ENCODE measurements at places on chromosomes 12 and 14.
A peak's percentile ranks its signal among the peaks of the same experiment; 100 is the strongest.

- DNase-seq: no peak
Measured at GRCh38 chr14:61089126-61089750, 108.2 kb downstream of the SLC38A6 start.

- no peak for DNase-seq
Measured at GRCh38 chr14:104556256-104557021, 23.1 kb upstream of the C14orf180 start.

GRCh38 chr12:101181776-101182175 lies 28.3 kb downstream of the SLC5A8 start:
- peak; percentile 37 for DNase-seq

- no peak for DNase-seq
Measured at GRCh38 chr12:3042826-3043225, 34.4 kb upstream of the TSPAN9 start.

GRCh38 chr14:61188978-61189808 lies 91.9 kb downstream of the TMEM30B start:
- peak; percentile 54 for DNase-seq

DNA sequence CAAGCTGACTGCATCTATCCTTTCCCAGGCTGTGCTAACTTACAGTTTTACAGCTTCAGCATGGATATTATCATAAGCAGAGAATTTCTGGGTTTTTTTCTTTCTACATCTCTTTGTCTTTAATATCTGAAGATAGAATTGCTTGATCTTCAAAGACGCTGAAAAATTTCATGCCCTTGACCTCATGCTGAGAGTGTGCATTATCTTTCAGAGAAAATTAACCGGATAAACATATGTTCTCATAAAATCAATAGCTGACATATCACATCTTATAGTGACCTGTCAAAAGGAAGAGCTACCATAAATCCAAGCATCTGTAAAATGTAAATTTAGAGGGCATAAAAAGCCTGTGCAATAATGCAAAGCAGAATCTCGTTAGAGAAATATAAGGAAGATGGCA lies 1704.1 kb upstream of the FLRT2 start:
- DNase-seq: no peak

DNA sequence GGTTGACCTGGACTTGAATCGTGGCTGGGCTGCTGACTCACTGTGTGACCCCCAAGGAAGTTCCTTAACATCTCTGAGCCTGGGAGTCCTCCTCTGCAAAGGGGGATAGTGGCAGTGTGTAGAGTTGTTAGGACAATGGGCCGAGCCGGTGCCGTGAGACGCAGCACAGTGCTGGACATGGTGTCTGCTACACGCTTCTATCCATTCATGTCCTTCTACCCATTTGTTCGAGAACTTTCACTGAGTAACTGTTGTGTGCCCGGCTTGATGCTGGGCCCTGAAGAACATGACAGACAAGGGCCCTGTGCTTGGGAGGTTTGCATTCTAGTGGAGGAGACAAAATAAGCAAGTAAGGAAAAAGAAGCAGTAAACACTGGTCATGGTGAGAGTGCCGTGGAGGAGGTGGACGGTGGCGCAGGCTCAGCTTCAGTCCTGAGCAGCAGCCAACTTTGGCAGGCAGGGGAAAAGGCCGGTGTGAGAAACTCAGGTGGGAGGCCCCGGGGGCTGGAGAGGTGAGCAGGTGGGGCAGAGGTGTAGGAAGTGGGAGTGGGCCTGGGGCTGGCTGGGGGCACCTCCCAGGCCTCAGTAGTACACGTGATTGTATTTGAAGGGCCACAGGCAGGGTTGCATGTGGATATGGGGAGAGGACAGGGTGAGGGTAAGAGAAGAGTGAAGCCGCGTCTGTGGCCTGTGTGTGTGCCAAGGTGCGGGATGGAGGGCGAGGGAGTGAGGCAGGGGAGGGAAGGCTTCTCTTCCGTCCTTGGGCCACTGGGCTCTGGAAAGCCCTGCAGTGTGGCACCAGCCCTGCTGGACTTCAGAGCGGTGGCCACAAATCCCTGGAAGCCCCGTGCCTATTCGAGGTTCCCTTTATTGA lies 13.8 kb downstream of the VASH1 start:
- no peak for DNase-seq

GRCh38 chr12:114662512-114663177 lies 21.3 kb downstream of the TBX3 start:
- DNase-seq: peak; percentile 92

DNA sequence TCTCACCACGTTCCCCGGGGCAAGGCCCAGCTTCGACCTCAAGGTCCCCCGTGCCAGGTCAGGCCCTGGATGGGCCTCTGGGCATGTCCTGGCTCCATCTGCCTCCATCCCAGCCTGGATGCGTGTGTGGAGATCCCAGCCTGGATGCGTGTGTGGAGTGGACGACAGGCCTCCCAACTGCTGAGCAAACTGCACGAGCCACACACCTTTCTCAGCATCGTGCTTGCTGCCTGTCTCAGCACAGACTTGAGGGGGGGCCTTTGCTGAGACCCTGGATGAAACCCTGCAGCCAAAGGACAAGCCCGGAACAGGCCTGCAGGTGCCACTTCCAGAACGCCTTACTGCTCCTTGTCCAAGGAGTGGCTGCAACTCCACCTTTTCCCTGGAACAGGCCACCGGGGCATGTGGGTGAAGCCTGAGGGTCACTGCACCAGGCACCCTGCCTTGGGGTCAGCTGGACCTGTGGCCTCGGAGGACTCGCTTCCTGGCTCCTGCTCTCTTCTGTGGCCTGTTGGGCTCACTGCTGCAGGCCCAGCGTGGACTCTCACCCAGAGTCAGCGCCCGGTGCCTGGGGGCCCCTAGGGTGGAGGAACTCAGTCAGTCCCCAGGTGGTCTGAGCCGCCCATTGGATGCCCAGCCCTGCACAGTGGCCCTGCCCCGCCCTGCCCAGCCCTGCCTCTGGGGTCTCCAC lies 176.0 kb downstream of the KIF26A start:
- no peak for DNase-seq

GRCh38 chr14:75554482-75554881 lies 23.9 kb upstream of the FLVCR2 start:
- peak; percentile 71 for DNase-seq

DNA sequence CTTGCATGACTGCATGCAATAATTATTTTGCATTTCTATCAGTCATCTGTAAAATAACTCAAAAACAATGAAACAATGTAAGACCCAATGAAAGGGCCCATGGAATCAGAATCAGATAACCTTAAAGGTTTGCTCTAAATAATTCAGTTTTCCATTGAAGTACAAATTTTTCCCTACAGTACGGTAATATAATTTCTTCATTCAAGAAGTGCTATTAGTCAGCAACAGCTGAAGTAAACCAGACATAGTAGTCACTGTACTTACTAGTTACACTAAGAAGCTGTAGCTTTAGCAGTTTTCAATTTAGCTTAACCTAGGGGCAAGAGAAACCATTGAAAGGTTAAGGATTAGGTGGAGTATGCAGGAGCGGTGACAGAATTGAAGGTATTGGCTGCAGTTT lies 43.5 kb downstream of the BCAT1 start:
- DNase-seq: peak; percentile 37

DNA sequence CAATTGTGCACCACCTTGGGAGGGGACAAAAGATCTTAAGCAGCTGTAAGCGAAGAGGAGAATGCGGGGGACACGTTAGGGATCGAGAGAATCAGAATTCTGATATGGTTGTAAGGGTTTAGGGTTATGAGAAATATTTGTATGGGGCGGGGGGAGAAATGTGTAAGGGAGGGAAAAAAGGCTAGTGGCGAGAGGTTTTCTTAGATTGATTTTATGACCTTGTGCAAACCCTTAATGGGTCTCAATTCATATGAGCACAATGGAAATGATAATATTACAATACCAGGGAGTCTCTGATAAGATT lies 396 bp downstream of the NDUFA9 start:
- DNase-seq: no peak

DNA sequence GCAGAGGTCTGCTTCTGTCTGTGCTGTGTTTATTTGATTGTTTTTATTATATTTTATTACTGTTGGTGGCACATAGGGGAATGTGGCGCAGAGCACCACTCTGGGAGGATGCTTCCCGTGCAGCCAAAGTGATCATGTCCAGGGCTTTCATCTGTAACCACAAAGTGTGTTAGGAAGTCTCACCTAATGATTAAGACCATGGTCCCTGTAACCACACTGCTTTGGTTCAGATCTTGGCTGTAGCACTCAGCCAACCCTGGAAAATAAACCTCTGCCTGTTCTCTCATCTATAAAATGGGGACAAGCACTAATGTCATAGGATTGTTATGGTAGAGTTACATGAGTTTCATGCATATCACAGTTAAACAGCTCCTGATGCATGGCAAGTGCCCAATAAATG lies 1.9 kb downstream of the RESF1 start:
- no peak for DNase-seq

DNA sequence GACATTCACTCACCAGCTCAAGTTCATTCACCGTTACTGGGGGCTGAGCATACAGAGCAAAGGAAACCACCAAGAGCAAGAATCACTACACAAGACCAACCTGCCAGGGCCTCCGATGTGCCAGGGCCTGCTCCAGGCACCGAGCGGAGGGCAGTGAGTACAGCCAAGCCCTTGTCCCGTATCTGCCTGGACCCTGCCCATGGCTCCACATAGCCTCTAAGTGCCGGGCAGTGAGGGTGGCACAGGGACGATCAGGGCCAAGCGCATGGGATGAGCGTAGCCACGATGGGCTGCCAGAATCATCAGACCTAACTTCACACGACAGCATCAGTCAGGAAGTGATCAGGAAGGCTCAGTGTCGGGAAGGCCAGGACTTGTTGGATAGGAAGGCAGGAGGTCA lies 199.6 kb downstream of the BCL11B start:
- DNase-seq: no peak

GRCh38 chr12:28586481-28586880 lies 396.2 kb downstream of the CCDC91 start:
- DNase-seq: no peak

GRCh38 chr14:48274826-48275225 lies 599.4 kb upstream of the MDGA2 start:
- no peak for DNase-seq

- DNase-seq: no peak
Measured at GRCh38 chr12:64612843-64613242, 2.5 kb downstream of the RASSF3 start.

DNA sequence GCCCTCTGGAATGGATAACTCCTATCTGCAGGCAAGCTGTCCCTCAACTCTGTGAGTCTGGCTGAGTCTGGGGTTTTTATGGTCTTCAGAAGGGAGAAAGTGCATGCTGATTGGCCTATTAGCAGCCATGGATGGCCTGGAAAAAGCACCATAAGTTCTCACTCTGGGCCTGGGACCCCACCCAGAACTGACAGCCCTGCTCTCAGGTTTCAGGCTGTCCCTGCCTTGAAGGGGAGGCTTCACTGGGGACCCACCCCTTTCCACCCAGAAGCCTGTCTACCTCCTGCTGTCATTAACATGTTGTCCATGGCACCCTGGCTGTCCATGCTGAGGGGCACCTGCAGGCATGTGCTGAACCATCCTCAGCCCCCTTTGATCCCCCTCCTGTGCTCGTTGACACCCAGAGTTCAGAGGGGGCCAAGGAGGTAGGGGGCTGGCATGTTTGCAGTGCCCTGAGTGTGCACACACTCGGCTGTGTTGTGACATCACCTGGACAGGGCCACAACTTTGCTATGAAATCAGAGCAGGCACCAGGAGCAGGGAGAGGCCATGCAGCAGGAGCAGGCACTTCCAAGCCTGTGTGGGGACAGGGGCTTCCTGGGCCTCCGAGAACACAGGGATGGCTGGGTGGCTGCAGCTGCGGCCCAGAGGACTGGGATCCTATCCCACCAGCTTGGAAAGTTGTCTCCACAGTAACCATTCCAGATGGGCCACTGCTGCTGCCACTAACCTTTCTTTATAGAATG lies 84.7 kb downstream of the ACSS3 start:
- DNase-seq: no peak

DNA sequence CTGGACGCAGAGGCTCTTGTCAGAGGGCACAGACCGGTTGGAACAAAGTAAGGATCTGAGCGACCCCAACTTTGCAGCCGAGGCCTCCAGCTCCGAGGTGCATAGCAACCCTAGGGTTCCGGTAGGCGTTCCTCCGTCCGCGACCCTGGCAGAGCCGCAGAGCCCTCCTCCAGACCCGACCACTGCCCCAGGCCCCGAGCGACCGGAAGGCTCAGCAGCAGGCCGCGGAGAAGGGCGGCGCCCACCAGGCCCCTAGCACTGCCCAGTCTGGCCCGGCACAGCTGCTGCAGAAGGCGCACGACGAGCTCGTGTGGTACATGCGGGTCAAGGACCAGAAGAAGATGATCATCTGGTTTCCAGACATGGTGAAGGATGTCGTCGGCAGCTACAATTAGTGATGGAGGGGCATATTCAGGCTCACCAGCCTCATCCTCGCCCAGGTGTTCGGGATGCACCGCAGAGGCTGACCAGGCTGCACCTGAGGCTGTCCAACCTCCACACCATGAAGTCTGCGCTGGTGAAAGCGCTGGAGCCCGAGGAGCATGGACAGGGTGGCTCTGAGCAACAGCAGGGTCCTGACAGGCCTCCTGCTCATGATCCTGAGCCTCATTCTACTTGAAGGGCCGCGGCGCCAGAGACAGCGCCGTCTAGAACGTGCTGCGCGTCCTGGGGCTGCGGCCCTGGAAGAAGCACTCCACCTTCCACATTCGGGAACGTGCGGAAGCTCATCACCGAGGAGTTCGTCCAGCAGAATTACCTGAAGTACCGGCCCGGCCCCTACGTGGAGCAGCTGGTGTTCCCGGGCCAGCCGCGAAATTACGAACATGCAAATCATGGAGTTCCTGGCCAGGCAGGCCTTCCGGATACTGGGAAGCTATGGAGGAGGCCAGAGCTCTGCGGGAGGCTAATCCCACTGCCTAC lies 24.5 kb downstream of the CAPS2 start:
- DNase-seq: no peak

DNA sequence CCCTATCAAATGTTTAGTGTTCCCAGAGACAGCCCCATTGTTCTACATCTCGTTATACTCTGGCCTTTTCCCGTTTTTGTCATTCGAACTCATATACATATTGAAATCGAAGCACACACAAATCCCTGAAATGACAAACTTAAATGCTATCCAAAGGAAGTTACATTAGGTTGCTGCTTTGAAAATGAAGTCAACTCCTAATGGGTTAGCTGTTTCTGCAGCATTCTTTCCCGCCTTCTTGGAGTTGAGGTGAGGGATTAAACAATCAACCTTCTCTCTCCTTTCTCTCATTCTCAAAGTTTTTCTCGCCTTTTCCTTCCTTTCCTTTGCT lies 642 bp upstream of the PHC1 start:
- no peak for DNase-seq

- DNase-seq: no peak
Measured at GRCh38 chr14:62118461-62118860, 356.2 kb downstream of the SNAPC1 start.

DNA sequence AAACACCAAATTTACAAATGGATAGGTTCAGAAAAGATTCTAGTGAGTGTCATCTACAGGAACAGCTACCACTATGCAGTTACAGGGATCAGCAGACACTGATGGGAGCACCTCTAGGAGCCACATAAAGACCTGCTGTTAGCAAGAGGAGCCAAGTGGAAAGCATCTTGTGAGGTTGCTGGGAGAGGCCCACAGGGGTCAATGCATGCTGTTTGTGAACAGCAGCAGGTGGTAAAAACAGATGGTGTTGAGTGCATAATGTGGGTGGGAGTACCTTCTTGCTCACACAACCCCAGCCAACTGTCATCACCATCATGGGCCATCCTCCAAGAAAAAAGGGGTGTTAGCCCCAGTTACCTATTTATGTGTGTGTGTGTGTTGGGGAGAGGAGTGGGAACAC lies 215.2 kb upstream of the SSTR1 start:
- DNase-seq: no peak

All from HCEC 1CT (cell line).